ENCODE measurements at places on chromosomes 12 and 14. TPM values are rescaled to one million over a fixed set of nuclear protein-coding genes. Genes with fewer than 3 reads are reported as not detected.

Gene GPRC5D
- total RNA-seq, result not detected

Gene LRRIQ1
- total RNA-seq, result not detected

Gene FAM90A1
- 0.40 TPM for total RNA-seq

Gene CLEC1B
- not detected for total RNA-seq
